ENCODE measurements at places on chromosomes 11 and 22.

GRCh38 chr11:1227551-1228100 lies 4.8 kb downstream of the MUC5B start:
- no peak for DNase-seq

DNA sequence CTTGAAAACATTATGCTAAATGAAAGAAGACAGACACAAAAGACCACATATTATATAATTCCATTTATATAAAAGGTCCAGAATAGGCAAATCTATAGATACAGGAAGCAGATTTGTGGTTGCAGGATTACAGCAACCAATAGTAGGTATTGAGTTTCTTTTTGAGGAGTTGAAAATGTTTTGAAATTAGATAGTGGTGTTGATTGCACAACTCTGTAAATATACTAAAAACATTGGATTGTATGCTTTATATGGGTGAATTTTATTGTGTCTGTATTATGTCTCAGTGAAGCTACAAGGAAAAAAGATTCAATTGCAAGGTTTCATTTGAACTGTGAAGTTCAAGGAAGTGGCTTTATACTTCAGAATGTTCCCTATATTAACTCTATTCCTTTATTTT lies 3.0 kb upstream of the RRAS2 start:
- no peak for DNase-seq

DNA sequence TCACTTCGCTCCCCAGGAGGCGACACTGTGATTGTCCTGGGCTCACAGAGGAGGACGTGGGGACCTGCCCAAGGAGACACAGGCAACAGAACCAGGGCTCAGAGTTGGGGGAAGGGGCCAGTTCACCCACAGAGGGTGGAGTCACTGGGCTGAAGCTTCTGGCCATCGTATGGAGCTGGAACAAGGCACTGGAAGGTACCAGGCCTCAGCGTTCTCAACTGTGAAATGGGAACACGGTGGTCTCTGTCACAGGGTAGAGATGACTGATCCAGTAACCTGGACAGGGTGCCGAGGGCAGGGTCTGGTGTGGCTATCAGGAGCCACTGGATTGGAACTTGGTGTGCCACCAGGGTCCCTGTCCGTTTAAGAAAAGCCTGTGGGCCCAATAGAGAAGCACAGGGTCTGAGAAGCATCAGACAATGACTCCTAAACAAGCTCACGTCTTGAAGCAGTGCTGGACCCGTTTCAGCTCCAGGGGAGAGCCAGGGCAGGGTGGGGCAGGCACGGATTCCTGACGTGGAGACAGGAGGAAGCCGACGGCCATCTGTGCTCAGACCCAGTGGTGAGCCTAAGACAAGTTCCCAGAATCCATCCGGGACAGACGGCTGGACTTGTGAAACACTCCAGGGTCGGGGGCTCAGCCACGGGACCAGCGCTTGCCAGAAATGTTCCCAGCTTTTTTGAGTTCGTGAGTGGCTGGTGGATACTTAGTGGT lies 25.0 kb upstream of the KCNQ1OT1 start:
- DNase-seq = no peak

DNA sequence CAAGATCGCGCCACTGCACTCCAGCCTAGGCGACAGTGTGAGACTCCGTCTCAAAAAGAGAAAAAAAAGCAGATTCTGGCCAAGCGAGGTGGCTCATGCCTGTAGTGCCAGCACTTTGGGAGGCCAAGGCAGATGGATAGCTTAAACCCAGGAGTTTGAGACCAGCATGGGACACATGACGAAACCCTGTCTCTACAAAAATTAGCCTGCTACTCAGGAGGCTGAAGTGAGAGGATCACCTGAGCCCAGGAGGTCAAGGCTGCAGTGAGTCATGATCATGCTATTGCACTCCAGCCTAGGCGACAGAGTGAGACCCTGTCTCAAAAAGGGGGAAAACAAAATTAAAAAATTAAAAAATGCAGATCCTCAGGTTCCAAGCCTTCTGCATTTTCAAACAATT lies 14.0 kb downstream of the PGAP2 start:
- no peak for DNase-seq

DNA sequence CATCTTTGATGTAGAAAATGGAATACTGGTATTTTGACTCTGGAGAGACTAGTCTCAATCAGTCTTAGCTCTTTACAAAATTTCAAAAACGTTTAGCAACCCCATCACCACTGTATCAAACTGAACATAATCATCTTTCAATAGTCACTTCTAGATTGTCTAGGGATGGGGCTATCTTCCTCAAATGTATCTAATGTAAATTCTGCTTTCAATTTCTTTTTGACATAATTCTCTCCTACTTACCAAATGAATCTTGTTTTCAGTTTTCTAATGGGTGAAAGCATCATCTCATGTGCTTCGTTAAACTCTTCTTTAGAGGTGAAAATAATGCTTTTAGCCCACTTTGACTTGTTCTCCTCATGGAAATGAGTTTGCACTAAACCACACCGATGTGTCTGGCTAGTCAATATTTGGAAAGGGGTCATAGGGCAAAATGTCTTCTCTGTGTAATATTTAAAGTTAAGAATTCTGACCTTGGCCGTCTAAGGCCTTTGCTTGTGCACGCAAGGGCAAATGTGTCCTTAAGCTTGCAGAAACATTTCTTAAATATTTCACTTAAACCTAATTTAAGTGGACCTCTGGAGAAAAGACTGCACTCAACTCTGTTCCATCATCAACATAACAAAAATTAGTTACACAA lies 5.2 kb downstream of the SIK3 start:
- no peak for DNase-seq

DNA sequence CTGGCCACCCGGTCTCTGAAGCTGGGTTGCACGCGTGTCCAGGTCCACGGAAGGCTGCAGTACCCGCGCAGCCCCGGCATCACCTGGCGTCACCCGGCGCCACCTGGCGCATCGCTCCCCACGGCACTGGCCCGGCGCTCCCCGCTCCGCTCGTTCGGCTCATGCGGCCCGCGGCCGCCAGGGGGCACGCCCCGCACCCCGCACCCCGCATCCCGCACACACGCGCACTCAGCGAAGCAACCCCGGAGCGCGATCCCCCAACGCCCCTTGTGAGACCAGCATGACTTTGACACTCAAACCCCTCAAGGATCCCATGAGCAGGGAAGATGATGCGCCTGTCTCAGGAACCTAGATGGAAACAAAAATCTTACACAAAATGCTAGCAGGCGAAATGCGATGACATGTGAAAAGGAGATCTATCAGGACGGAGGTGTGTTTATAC lies 11.9 kb downstream of the B3GNT6 start:
- no peak for DNase-seq

- no peak for DNase-seq
Observed at GRCh38 chr22:46309526-46310085, 12.9 kb downstream of the GTSE1 start.

- no peak for DNase-seq
Observed at GRCh38 chr11:95243673-95244072, 12.7 kb upstream of the SESN3 start.

DNA sequence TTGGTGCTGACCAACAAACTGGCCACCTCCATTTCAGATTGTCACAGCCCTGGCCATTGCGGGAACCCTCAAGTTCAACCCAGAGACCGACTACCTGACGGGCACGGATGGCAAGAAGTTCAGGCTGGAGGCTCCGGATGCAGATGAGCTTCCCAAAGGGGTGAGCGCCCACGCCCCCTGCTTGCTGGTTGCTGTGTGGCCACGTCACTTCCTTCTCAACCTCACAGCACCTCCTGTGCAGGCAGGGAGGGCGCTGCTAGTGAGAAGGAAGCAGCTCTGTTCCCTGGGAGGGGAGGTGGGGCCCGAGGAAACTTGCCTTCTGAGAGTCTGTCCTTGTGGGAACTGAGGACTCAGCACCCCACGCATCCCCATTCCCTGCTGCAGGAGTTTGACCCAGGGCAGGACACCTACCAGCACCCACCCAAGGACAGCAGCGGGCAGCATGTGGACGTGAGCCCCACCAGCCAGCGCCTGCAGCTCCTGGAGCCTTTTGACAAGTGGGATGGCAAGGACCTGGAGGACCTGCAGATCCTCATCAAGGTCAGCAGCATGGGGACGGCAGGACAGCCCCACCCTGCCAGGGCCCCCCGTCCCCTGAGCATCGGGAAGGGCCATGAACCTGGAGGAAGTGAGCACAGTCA lies 19.3 kb downstream of the POLR3H start:
- no peak for DNase-seq
